ENCODE measurements at places on chromosomes 5 and 9.

- DNase-seq = no peak
These were observed 156.1 kb downstream of the SNX18 start for GRCh38 chr5:54673523-54674225.

GRCh38 chr9:131721076-131721475, 18.8 kb downstream of the RAPGEF1 start:
- DNase-seq = no peak

GRCh38 chr5:66931651-66932050, 264.9 kb downstream of the CD180 start:
- DNase-seq = no peak

GRCh38 chr5:89083791-89084190, 200.8 kb upstream of the MEF2C start:
- no peak for DNase-seq

DNA sequence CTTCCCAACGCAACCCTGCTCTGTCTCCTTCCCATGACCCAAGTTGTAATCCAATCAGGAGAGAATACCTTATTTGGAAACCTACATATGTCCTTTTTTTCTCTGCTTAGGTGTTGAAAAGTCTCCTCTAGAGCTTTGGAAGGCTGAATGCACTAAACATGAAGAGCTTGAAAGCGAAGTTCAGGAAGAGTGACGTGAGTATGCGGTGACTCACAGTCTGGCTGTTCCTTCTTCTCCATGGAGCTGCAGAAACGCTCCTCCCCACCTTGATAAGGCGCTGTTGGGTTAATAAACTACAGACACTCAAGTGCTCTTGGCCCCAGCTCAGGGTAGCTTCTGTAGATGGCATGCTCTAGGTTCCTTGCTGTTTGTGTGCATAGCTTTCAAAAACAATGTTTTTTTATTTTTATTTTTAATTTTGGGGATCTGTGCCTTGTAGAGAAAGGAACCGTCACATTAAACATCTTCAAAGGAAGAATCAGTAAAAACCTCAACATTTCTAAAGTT, 30.7 kb downstream of the RAI14 start:
- DNase-seq = no peak

GRCh38 chr5:90473396-90474234, 956 bp downstream of the MBLAC2 start:
- no peak for DNase-seq

DNA sequence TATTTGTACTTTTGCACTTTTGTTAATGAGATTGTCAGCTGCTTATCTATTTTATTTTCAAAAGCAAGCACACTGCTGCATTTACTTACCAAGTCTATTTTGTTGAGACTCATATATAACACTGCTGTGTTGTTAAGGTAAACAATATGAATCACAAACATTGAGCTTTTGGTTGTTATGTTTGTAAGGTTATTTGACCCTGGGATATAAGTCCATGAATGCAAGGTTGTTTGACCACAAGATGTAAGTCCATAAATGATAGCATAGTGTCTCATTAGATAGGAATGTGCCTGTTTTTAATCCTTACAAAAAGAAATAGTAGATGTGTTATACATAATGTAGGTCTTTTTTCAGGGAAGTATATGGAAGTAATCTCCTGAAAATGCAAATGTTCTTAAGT, 845.9 kb downstream of the CDH9 start:
- no peak for DNase-seq

- DNase-seq = no peak
These were observed 31.0 kb downstream of the EFCAB9 start for GRCh38 chr5:172224996-172225395.

DNA sequence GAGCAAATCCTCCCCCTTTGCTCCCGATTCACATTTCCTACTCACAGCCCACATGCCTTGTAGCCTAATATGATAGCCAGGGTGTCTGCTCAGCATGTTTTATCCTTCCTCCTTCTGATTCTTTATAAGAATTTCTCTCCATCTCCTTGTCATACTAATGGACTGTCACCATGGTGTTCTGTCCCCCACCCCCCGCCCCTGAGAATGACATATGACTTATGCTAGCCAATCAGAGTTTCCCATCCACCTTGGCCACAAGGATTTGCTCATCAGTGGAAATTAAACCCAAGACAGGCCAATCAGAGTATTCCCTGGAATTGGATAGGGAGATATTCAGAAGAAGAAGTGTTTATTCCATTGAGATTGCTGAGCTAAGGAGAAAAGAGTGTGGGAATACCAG, 16.0 kb downstream of the ABLIM3 start:
- no peak for DNase-seq

DNA sequence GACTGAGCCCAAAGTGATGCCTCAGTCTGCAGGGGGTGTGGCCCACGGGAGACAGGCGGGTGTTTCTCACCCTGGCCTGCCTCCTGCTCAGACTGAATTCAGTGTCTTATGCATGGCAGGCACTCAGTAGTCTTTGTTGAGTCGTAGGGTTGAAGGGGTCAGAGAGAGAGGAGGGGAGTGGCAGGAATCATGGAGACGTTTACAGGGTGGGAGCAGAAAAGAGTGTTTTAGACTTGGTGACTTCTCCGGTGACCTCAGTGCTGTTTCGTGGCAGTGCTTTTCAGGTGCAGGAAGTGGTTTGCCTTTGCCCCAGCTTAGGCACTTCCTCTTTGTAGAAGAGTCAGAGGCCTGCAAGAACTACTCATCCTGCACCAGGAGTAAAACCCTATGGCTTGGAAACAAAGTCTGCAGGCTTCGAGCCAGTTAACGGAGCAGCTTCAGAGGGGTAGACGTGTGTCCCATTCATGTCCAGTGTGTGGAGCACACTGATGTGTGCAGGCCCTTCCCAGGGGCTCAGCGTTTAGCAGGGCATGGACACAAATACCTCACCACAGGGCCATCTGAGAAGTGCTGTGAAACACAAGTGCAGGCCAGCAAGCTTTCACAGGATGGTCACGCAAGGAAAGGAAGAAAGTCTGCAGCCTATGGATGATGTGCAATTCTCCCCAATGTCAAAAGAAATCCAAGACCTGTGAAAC, 24.5 kb upstream of the SEMA4D start:
- peak; percentile 28 for DNase-seq

GRCh38 chr5:8333485-8333884, 464.5 kb downstream of the MTRR start:
- DNase-seq = no peak

GRCh38 chr5:144156767-144157171, 13.7 kb downstream of the YIPF5 start:
- no peak for DNase-seq

GRCh38 chr9:33818167-33818846, 1.3 kb downstream of the UBE2R2 start:
- peak; percentile 33 for DNase-seq

DNA sequence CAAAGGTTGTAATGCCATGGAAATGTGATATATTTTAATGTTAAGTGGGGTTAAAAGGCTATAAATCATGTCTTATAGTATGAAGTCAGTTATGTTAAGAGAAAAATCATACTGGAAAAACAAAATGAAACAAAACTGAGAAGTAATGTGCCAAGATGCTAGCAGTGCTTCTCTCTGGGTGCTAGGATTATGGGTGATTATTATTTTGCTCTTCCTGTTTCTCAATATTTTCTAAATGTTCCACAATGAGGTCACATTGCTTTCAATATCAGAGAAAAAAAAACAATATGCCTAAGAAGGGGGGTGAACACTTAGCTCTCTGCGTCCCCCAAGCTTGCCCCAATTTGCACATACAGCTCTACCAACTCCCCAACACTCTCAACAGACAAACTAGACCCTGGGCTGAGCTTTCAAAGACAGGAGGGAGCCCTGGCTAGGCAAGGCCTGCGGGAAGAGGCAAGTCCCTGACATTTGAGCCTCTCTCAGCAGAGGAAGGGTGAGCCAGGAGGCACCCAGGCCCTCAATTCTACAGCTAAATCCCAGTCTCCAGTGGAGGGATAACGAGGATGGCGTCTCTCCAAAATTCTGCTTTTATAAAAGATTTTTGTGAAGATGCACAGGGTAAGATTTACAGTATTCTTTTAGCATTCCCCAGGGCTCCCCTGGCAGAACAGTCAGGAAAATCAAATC, 24.4 kb downstream of the WHRN start:
- DNase-seq = no peak

DNA sequence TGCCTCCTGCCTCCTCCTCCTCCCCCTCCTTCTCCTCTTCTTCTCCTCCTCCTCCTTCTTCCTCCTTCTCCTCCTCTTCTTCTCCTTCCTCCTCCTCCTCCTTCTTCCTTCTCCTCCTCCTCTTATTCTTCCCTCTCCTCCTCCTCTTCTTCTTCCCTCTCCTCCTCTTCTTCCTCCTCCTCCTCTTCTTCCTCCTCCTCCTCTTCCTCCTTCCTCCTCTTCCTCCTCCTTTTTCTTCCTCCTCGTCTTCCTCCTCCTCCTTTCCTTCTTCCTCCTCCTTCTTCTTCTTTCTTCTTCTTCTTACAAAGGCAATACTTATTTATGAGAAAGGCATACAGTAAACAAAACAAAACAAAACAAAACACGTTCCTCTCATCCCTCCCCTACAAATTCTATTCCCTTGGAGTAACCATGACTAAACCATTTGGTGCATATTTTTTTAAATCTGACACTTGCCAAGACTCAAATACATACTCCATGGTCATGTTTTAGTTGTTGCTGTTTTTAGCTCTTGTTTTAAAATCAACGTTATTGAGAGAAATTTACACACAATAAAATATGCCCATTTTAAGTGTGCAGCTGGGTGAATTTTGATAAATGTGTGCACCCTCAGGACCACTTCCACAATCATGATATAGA, 135.6 kb downstream of the FOXD1 start:
- no peak for DNase-seq

DNA sequence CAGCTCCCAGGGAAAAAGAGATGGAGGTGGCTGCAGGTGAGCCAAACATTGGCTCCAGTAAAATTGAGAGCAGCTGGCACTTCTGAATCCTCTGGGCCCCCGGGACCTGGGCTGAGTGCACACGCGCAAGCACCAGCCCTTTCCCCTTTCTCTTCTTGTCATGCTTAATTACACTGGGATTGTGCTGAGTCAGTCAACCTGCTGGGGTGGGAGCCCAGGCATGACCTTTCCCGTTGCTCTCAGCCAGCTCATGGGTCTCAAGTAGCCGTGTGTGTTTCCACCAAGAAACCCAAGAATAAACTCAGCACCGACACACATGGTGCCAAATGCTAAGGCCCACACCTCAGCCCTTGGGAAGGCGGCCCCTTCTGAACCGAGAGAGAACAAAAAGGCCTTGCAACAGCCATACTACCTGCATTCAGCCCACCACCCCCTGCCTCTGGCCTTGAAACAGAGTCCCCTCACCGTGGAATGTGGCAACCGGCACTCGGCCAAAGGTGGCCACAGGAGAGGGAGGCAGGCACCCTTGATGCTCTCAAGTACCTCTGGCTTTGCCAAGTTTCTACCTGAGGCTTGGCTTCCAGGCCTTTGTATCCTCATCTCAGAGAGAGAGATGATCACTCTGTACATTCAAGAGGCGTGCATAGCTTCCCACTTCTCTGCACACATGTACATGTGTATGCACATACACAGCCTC, 28.1 kb downstream of the SLIT3 start:
- no peak for DNase-seq

- no peak for DNase-seq
These were observed 880 bp downstream of the CARD19 start for GRCh38 chr9:93096811-93097382.

GRCh38 chr9:129550199-129550839, 70.6 kb downstream of the C9orf50 start:
- DNase-seq = no peak

- DNase-seq = no peak
These were observed 39.4 kb downstream of the KLHL3 start for GRCh38 chr5:137696481-137696880.

DNA sequence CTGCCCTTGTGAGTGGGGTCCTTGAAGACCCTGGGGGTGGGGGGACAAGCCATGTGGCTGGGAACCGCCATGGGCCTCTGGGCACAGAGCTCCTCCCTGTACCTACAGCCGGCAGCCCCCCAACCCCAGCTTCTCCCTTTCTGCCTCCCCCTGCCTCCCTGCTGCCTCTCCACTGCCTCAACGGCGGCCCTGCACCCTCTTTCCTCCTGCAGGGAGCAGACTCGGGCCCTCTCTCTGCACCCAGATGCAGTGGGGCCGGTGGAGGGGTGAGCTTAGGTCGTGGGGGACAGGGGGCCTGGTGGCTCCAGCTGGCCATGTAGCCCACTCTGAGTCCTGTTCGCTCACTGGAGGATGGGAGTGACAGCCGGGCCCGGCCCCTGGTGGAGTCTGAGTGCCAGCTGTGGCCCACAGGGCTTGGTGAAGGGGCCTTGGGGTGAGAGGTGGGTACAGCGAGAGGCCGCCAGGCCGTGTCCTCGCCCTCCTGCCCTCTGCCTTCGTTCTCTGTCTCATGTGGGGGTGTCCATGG, 139.3 kb upstream of the COL5A1 start:
- no peak for DNase-seq

DNA sequence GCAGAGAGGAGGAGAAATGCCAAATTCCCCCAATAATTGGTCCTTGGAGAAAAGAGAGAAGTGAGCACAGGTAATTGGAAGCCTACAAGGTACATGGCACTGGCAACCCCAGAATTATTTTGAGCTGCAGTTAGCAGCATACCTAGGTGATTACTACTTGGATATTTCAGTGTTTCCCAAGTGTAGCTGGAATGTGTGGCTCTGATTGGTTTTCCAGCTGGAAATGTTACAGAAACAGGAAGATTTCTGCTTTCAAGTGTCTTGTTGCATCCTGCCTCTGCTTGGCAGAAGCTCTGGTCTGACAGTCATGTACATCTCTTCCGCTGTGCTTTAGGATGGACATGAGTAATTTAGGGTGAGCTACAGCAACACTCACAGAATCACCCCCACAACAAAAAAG, 262.1 kb downstream of the ENC1 start:
- DNase-seq = no peak

GRCh38 chr9:136058084-136058483, 37.0 kb downstream of the NACC2 start:
- no peak for DNase-seq

GRCh38 chr9:37966412-37967013, 62.6 kb upstream of the SLC25A51 start:
- no peak for DNase-seq

GRCh38 chr9:18821788-18822187, 211.2 kb downstream of the SAXO1 start:
- no peak for DNase-seq

DNA sequence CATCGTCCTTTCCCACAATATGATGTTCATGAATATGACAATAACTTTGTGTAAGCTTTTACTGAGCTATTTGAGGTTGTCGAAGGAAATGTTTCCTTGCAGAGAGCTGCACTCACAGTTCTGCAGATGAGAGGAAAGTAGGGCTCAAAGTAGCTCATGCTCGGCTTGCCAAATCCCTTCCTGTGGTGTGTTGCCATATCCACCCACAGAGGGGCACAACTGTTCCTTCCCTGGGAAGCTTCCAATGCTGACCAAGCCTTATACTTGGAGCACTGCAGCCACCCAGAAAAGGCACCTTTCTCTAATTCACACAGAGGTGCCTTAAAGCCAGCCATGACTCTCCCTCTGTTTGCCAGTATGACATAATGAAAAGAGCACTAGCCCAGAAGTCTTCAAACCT, 390.3 kb downstream of the CAAP1 start:
- no peak for DNase-seq

GRCh38 chr5:40356248-40356647, 323.5 kb upstream of the PTGER4 start:
- DNase-seq = no peak

GRCh38 chr5:98424681-98425450, 348.6 kb upstream of the RGMB start:
- no peak for DNase-seq

- DNase-seq = no peak
These were observed 23.4 kb downstream of the HRH2 start for GRCh38 chr5:175681045-175681967.

GRCh38 chr9:128149951-128150593, 819 bp downstream of the LCN2 start:
- no peak for DNase-seq

GRCh38 chr5:150411245-150411979, 1.3 kb downstream of the CD74 start:
- peak; percentile 40 for DNase-seq

All from stimulated activated CD4-positive, alpha-beta T cell treated with anti-CD3 and anti-CD28 coated beads, TNF-alpha, amount 100 ng/mL, for 4 hours (primary cell).